Stimulated activated effector memory CD8-positive, alpha-beta T cell treated with anti-CD3 and anti-CD28 coated beads, Interleukin-12 subunit alpha, Interleukin-12 subunit beta, amount 100 ng/mL, for 72 hours (primary cell): ENCODE measurements at places on chromosomes 2 and 18.

DNA sequence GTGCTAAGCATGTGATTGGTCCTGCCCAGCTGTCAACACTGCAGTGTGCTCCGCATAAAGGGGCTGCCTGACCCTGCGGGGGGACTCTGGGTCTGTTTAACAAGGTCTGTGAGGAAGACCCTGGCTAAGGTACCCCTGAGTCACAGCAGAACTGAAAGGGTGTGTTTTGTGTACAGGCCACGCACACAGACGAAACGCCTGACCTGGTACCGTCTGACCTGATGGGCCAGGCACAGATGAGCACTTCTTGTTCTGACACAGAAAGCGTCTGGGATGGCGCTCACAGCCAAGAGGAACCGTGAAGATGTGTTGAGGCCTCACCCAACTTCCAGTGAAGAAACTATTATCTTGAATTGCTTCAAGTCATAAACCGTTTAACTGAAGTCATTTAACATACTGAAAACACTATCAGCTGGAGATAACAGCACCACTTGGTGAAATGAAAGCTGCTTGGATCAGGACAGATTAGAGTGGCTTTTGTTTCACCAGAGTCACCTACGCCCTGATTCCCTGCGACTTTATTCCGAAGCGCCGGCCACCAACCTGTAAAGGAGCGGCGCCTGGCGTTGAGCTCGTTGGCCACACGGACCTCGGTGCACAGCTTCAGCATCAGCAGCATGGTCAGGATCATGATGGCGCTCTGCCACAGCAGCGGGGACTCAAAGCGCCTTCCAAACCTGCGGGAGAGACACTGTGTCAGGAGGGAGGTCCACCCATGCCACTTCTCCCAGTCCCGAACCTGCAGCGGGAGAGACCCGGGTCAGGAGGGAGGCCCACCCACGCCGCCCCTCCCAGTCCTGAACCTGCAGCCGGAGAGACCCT is 8.5 kb downstream of the SLC66A2 start:
- no peak for DNase-seq

- DNase-seq: no peak
These were observed 19.0 kb downstream of the DNPEP start for GRCh38 chr2:219368690-219369191.

- no peak for DNase-seq
These were observed 57.6 kb upstream of the NOSTRIN start for GRCh38 chr2:168744844-168745243.

GRCh38 chr2:84643991-84644390 is 127.7 kb downstream of the DNAH6 start:
- no peak for DNase-seq

DNA sequence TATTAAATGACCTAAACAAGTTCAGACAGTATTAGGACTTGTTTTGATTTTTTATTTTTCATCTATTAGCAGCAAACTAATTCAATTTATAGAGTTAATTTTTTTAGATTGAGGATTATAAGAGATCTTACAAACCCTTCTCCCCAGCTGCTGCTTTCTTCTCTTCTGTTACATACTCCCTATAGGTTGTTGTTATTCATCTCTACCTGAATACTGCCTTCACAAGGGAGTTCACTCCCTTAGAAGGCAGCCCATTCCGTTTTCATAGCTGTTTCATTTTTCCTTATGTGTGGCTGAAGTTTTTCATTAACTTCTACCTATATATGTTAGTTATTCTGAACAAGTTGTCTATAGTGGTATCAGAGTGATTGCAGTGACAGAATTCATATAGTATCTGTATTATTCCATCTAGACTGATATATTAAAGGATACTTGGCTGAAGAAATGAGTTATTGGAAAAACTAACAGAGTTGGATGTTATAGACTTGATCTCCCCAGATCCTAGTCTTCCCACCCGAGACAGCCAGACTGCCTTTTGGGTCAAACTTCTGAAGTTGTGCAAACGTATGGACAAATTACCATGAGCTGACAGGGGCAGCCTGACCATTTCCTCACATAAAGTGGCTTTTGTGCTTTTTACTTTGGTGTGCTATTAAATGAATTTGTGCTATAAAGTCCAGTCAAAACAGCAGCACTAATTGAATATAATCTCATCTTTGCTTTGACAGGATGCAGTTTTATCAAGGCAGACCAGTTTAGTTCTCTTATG is 8.7 kb downstream of the GLS start:
- no peak for DNase-seq

GRCh38 chr2:171410101-171410500 is 23.7 kb downstream of the METTL8 start:
- DNase-seq: no peak

GRCh38 chr2:7333189-7333765 is 416.1 kb downstream of the RNF144A start:
- DNase-seq: no peak

GRCh38 chr2:189285349-189285748 is 105.8 kb upstream of the COL5A2 start:
- no peak for DNase-seq

DNA sequence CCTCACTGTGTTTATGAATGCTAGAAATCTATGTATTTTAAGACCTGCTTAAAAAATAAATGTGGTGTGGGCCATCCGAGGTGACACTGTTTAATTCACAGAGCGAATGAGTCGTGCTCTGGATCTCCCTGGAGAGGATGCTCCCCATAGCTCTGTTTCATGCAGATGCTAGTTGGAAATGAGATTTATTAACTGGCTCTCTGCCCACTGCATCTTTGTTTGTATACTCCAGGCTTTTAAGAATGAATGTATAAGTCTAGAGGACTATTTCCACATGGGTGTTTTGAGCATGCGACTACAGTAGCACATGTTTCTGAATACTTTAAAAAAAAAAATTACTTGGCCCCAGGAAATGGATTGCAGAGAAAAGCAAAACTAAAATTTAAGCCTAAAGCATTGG is 3.9 kb downstream of the MAPRE2 start:
- no peak for DNase-seq

DNA sequence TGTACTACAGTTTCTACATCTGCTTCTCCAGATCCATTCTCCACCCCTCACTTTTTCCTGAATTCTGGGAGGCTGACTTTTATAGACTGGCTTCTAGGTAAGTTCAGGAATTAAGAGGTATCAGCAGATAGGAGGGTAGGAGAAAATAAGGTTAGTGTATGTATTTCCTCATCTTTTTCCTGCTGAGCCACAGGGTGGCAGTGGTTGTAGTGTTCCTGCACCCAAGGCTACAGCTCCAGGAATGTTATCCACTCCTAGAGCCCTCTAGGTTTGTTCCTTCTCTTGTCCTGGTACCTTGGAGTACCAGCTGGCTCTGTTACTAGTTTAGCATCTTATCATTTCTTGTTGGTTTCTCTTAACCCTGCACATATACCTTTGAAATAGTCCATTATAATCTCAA is 40.7 kb upstream of the C2orf66 start:
- DNase-seq: no peak

DNA sequence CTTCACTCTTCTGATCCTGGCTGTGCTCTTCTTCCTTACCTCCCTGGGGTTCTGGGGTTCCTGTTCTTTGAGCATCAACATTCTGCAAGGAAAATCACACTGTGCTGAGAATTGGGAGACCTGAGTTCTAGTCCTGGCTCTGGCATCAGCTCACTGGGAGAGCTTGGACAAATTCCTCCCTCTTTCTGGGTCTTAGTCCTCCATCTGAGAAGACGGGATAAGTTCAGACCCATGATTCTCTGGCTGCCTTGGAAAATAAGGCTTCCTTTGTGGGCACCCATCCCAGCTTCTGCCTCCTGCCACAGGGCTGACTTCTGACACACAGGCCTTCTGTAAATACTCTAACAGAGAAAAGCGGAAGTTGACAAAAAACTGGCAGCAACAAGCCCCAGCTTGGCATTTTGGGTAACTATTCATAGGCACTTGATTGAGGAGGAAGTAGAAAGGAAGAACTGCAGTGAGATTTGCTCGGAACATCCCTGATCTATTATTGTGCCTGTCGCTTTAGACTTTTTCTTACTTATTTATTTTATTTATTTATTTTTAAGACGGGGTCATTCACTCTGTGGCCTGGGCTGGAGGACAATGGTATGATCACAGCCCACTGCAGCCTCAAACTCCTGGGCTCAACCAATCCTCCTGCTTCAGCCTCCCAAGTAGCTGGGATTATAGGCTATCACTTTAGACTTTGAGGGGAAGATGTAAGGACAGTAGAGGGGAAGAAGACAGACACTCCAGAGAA is 7.9 kb downstream of the PCBP1 start:
- no peak for DNase-seq

- no peak for DNase-seq
These were observed 2.6 kb downstream of the SERPINB11 start for GRCh38 chr18:63705401-63705800.

- DNase-seq: no peak
These were observed 151.6 kb upstream of the ZNF236 start for GRCh38 chr18:76670564-76671288.

GRCh38 chr18:32549248-32550110 is 78.8 kb upstream of the GAREM1 start:
- DNase-seq: peak; percentile 52

DNA sequence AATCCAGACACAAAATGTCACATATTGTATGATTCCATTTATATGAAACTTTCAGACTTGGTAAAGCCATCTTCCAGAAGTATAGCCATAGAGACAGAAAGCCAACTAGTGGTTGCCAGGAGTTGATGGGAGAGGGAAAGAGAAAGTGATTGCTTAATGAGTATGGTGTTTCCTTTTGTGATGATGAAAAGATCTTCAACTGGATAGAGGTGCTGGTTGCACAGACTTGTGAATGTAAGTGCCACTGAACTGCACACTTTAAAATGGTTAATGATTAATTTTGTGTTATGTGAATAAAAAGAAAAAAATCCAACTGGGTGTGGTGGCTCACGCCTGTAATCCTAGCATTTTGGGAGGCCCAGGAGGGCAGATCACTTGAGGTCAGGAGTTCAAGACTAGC is 135.3 kb upstream of the SLC1A4 start:
- DNase-seq: no peak

- DNase-seq: no peak
These were observed 488 bp upstream of the RHOB start for GRCh38 chr2:20446255-20446916.

DNA sequence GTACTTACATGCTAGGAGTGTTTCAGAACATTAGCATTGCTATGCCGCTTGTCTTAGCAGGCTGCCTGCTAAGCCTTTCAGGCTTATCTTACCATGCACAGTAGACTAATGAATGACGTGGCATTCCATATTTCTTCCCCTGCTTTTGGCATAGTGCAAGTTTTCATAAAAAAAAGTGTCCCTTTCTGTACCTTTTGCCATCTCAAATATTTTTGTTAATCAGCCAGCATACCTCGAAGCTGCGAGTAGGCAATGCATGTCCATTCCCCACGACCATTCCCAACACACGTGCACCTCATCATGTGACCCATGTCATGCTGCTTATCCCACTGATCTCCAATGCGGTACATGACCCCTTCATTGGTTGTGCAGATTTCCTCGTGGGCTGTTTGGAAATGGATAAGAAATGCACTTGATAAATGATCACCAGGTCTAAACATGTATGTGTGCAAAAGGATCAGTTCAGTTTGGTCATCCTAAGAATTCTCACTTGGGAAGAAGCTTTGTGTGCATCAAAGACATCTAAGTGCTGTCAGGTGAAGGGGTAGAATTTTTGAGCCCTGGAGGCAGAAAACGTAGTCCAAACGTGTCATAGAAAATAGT is 13.9 kb downstream of the FN1 start:
- no peak for DNase-seq

- DNase-seq: no peak
These were observed 7.4 kb downstream of the NAB1 start for GRCh38 chr2:190656301-190656700.

- DNase-seq: no peak
These were observed 295.1 kb upstream of the KYNU start for GRCh38 chr2:142582317-142582716.

GRCh38 chr2:10220045-10220901 is 82.4 kb upstream of the HPCAL1 start:
- DNase-seq: no peak

DNA sequence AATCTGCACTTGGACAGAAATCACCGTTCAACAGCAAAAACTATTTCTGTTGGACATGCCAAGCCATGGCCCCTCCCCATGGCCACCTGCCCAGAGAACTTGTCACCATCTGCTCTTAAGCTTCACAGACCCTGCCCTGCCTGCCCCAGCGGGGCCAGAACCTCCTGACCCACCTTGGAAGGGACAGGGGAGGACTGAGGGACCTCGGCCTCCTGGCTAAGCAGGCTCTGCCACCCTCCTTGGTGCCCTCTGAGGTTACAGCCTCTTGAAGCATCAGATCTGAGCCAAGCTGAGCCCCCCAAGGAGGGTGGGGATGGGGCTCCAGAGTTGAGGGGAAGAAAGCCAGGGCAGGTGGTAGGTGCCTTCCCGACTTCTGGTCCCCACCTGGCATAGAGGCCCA is 6.5 kb downstream of the TEX261 start:
- peak; percentile 38 for DNase-seq

DNA sequence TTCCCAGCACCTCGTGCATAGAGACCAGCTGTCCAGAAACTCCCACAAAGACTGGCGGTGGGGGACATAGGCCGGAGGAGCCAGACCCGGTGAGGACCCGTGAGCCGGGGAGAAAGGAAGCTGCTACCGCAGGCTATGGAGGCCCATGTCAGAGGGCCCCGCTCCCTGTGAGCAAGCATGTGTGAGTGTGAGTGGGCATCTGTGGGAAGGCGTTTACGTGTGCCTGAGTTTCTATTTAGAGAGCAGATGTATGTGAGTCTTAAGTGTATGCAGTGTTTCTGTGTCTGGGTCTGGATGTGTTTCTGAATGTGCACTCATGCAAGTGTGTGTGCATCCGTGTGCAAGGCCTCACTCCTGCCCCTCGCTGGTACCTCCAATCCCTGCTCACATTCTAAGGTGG is 187.8 kb upstream of the RAB6C start:
- DNase-seq: no peak

GRCh38 chr2:74212702-74213410 is 14.4 kb downstream of the MTHFD2 start:
- no peak for DNase-seq
